ENCODE measurements at places on chromosomes 11 and 22.
A peak's percentile ranks its signal among the peaks of the same experiment; 100 is the strongest.

GRCh38 chr11:74736031-74736430 is 4.8 kb upstream of the CHRDL2 start:
- no peak for DNase-seq

DNA sequence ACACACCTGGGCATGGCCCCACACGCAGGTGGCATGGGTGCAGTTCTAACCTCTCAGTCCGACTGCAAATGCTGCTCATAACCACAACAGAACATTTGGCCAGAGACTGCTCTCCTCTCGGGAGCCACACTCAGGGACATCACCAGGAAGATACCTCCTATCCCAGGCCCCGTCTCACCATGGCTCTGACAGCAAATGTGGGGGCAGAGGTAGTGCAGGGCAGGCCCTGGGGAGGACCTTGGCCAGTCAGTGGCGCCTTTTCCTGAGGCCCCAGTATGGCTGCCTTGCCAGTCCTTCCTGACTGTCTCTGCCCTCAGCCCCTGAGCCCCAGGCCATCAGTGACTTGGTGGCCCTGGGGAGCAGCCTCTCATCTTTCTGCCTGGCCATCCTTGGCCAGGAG is 2.8 kb downstream of the KRTAP5-6 start:
- no peak for DNase-seq

GRCh38 chr11:110434952-110435779 is 5.4 kb downstream of the FDX1 start:
- no peak for DNase-seq

DNA sequence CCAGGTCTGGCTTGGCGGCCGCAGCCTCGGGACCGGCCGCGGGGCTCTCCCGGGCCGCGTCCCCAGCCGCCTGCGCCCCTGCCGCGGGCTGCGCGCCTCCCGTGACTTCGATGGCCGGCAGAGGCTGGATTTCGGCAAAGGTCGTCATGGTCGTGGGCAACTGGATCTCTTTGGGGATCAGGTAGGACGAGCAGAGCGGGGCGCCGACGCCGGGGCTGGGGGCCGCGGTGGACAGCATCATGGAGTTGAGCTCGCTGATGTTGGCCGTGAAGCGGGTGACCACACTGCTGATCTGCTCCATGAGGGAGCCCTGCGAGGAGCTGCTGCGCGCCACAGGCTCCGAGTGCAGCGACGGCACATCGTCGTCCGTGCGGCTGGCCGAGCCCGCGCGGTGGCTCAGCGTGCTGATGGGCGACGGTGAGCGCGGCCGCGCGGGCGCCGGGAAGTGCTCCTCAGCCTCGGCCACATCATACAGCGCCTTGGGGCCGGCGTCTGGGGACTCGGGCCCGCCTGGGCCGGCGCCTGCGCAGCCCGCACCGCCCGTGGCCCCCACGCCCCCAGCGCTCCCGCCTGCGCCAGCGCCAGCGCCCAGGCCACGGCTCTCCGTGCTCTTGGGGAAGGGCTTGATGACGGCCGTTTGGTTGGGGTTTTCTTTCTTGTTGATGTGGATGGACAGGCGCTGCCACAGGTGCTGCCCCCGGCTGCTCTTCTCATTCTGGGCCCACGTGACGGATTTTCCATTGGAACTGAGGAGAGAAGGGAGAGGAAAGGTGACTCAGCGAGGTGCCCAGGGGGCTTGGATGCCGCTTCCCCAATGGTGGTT is 171.4 kb upstream of the CTSC start:
- DNase-seq = no peak

- DNase-seq = no peak
These were observed 51.2 kb downstream of the NECTIN1 start for GRCh38 chr11:119677840-119678239.

- DNase-seq = peak; percentile 80
These were observed at the start of gene PIK3IP1 for GRCh38 chr22:31292236-31292989. Gene PIK3IP1 (minus strand): TSS chr22:31292488. CDS start chr22:31292344, 144 bp downstream.

DNA sequence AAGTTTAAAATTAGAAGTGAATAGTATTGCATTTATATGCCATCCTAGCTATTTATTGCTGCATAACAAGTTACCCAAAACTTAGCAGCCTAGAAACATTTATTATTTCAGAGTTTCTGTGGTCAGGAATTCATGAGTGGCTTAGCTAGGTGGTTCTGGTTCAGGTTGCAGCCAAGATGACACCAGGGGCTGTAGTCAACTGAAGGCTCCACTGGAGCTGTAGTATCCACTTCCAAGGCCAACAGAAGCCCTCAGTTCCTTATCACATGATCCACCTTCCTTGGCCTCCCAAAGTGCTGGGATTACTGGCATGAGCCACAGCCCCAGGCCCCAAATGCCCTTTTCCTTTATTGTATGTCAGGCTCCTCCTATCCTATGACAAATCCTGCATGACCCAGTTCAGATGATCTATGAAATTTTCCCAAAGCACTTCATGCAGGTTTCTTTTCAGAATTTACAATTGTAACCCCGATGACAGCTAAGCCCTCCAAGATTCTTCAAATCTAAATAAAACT is 6.1 kb upstream of the ALG8 start:
- DNase-seq = no peak

DNA sequence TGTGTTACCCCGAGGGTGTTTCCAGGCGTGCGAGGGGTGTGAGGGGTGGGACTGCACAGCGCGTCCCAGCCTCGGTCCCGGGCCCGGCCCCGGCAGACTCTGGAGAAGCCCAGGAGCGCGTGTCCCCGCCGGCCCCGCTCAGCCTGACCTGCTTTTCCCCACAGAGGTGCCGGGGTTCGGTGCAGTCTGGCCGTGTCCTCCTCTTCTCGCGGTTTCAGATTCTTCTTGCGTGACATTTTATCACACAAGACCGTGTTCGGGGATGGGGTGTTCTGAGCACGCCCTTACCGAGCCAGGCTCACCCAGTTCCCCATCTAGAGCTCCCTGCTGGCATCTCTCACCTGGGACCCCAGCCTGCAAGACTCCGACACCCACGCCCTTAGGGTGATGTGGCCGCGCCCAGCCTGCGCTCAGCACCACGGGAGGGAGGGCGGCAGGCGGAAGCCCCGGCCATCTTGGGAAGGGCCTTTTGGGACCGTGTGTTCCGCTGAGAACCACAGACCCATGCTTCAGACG is 775.6 kb downstream of the BRD1 start:
- no peak for DNase-seq

DNA sequence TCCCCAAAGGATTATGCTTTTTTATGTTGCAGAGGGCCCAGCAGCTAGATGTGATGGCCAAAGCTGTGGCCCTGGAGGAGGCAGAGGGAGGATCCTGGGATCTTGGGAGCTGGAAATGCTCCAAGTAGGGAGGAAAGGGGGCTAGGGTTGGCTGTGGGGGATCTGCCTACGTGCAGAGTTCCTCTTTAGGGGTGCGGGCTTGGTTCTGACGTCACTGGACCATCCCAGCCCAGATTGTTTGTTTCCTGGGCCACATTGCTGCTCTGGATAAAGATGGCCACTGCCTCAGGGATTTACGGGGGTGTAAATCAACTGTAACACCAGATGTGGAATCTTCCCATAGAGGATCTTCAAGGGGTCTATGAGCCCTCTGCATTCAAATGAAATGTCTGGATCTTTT is 110.3 kb upstream of the SYT13 start:
- DNase-seq = no peak

DNA sequence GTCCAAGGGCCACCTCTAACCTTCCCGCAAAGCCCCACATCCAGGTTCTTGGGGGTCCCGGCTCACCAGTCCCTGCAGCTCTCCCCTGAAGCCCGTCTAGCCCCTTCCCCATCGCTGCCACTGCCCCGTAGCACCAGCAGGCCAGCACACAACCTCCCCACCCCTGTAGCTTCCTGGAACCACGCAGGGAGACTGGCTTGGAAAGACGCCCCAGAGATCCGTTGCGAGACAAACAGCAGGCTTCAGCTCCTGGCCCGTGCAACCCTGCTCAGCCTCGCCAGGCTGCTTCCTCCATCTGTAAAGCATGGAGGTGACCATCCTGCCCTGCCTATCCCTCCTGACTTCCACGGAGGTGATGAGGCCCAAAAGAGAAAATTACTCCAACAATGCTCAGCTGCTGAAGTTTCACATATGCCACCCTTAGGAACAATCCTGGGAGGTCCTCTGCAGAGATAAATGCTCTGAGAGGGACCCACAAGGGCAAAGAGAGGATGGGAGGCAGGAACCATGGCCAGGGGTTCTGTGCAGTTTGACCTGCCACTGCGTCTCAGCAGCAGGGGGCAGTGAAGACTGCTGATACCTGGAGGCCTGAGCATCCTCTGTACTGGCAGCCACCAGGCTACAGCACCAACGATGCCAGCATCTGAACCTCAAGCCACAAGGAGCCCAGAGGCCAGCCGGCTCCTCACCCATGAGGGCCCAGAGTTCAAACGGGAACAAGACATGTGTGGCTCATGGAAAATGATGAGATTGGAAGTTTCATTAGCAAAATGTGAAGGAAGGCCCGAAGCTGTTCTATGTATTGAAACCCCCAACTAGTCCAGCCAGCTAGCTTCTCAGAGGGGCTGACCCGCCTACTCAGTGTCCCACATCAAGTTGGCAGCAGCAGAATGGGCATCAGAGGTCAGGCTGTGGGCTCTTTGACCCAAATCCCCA is 16.1 kb downstream of the DGCR2 start:
- peak; percentile 49 for DNase-seq

DNA sequence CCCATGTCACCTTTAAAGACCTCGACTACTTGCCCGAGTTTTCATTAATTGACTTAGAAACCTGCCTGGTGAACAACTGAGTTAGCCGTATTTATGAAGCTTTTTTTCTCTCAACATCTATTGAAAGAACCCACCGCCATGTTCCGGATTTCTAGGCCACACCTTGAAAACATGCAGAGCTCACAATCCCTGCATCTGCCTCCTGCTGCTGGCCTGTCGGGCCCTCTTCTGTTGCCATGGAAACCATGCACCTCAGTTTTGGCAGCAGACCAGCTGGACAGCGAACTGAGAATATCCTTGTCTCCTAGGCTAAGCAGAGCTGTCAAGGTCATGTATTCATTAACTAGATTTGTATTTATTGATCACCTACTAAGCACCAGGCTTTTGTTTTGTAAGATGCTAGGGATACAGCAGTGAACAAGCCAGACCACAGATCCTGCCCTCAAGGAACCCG is 4.3 kb upstream of the PATZ1 start:
- no peak for DNase-seq

GRCh38 chr22:21964918-21965484 is 12.4 kb upstream of the PPM1F start:
- DNase-seq = no peak

DNA sequence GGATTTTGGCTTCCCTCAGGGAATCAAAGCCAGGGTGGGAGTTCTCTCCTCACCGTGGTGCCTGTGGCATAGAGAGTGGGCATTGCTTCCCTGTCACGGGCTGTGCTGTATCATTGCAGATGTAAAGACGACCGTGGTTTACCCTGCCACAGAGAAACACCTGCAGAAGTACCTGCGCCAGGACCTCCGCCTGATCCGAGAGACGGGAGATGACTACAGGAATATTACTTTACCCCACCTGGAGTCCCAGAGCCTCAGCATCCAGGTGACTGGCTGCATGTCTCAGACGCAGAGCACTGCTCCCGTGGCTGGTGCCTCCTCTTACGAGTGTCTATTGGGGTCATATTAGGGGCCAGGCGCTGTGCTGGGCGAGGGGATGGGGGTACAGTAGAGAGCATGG is 24.2 kb upstream of the ST3GAL4 start:
- no peak for DNase-seq

DNA sequence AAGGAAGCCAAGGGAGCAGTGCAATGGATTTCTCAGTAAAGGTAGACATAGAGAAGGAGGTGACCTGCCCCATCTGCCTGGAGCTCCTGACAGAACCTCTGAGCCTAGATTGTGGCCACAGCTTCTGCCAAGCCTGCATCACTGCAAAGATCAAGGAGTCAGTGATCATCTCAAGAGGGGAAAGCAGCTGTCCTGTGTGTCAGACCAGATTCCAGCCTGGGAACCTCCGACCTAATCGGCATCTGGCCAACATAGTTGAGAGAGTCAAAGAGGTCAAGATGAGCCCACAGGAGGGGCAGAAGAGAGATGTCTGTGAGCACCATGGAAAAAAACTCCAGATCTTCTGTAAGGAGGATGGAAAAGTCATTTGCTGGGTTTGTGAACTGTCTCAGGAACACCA is 6.6 kb downstream of the TRIM22 start:
- no peak for DNase-seq

DNA sequence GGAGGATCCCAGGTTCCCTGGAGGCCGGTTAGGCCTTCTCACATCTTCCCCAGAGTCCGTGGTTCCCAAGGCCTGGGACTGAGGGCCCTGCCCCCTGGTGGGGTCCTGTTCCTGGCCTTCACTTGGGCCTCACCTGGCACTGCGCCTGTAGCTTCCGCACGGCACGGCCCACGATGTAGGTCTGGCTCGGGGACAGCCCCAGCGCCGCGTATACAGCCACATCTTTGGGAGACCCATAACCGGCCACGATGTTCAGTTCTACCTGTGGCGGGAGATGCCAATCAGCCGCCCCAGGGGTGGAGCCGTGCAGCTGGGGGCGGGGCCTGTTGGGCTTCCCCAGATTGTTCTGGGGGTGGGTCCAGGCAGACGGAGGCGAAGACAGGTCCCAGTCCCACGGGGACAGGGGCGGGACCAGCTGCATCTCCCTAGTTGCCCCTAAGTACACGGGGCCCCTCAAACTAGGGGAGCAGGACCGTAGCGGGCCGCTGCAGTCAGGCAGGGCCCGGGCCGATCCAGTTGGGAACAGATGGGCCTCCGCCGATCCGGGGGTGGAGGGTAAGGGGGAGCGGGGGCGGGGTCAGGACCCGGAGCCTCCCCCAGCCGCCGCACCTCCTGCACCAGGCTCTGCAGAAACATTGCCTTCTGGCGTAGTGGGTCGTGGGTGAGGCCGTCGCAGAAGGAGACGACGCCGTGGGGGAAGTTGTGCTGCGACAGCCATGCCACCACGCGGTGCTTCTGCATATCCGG is 10.1 kb downstream of the AIP start:
- DNase-seq = no peak

- no peak for DNase-seq
These were observed 1173.2 kb downstream of the BRD1 start for GRCh38 chr22:48654492-48654891.

DNA sequence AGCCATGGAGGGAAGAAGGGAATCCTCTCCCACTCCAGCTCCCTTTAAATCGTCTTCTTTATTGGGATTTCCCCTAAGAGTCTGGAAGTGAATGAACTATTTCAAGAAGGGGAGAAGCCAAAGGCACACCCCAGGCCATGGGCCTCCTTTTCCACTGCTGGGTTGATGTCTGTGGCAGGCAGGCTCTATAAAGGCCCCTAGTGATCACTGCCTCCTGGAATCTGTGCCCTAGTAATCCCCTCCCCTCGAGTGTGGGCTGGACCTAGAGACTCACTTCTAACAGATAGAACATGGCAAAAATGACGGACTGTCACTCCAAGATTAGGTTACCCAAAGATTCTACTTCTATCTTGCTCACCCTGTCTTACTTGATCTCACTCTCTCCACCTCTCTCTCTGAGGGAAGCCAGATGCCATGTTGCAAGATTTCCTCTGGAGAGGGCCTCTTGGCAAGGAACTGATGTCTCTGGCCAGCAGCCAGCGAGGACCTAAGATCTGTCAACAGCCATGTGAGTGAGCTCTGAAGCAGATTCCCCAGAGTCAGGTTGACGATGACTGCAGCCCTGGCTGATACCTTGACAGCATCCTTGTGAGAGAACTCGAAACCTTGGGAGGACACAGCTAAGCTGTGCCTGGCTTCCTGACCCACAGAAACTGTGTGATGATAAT is 444.8 kb downstream of the SOX6 start:
- DNase-seq = no peak

GRCh38 chr11:118612378-118612777 is 5.0 kb downstream of the PHLDB1 start:
- no peak for DNase-seq
